ENCODE measurements at places on chromosomes 2 and 18.

DNA sequence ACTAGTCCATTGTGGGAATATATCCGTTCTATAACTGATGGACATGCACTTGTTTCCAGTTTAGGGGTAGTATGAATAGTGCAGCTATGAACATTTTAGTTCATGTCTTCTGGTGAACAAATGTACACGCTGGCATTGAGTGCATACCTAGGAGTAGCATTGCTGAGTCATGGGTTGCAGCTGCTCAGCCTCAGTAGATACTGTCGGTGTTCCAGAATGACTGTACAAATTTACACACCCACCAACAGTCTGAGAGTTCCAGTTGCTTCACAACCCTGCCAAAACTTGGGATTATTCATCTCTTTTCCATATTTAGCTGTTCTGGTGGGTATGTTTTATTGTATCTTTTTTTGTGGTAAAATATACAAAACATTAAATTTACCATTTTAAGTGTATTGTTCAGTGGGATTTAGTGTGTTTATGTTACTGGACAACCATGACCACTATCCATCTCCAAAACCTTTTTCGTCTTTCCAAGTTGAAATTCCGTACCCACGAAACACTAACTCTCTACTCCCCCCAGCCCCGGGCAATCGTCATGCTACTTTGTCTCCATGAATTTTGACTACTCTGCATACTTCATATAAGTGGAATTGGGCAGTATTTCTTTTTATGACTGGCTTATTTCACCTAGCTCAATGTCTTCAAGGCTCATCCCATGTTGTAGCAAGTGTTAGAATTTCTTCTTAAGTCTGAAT is 281.0 kb downstream of the PRKCE start:
- DNase-seq = no peak

DNA sequence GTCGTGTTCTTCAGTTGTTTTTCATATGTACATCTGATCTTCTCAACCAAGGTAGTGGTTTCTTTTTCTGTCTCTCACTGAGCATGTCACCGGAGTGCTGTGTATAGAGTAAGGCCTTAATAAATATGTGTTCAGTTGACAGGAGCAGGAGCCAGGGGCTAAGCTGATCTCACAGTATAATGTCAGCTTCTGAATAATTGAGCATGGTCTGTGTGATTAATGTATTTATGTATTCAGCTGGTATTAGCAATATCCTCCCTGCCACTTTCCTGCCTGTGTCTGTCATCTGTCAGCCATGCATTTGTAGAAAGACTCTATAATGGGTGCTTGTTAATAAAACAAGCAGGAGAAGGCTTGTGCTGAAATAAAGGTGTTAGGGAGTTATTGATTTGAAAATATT is 198.9 kb downstream of the ADCYAP1 start:
- DNase-seq = no peak

DNA sequence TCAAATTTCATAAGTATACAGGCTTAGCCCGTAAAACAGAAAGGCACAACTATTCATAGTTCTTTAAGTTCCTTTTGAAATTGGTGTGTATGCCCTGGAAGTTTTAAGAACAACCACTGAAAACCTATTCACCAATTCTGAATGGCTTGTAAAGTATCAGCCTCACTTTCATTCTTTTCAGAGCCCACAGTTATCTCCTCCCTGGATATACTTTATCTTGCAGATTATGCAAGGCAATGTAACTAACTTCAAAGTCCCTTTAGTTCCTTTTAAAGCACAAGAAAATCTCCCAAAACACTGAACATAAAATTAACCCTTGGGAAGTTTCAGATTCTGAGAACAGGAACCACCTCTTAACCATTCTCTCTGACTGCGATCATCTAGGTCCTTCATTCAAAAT is 1.1 kb downstream of the STRN start:
- DNase-seq = no peak

GRCh38 chr2:231984992-231985391 is 23.5 kb downstream of the DIS3L2 start:
- no peak for DNase-seq

DNA sequence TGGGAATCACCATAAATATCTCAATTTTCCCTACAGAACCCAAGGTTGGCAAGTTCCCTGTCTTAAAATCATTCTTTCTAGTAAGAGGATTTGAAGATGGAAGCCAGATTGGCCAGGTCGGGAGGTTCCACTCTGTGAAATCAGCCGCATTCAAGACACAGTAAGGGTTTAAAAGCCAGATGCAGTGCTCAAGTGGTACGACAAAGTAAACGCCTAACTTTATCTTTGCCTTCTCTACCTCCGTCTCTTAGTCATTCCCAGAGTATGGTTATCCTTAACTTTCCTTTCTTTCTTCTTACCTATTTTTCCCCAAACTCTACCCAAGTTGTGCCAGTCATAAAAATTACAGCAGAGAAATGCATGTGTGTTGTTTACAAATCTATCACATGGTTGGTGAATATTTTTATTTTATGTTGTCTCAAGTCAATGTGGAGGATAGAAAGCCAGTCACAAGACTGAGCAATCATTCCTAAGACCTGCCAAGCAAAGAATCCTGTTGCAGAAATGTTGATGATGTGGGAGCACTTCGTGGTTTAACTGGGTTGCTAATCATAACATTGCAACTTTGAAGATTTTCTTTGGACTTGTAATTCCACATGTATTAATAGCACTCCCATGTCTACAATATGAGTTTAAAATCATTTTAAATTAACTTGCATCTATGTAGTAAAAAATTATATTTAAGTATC is 62.6 kb downstream of the SLC40A1 start:
- DNase-seq = peak; percentile 9

- peak; percentile 45 for DNase-seq
Measured at GRCh38 chr2:234502285-234502918, 5.5 kb upstream of the ARL4C start.

- DNase-seq = no peak
Measured at GRCh38 chr2:101518578-101519492, 43.9 kb upstream of the RFX8 start.

- no peak for DNase-seq
Measured at GRCh38 chr2:209208211-209208610, 215.6 kb upstream of the MAP2 start.

DNA sequence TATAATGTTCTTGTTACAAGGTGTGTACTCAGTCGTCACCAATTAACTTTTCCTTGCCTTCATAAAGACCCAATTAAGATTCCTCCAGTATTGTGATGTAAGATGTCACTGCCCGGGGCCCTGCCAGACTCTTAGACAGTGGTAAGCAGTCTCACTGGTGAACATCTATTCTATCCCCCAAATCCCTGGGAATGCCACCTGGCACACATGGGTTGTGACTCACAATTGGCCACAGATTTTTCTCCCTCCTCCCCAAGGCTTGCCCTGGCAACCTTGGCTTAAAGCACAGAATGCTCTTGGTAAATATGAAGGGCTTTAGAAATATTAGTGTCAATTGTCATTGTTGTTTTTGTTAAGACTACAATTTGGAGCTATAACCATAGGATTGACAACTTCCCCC is 287.9 kb downstream of the ETAA1 start:
- DNase-seq = no peak

- no peak for DNase-seq
Measured at GRCh38 chr2:45626387-45627221, 15.5 kb upstream of the SRBD1 start.

DNA sequence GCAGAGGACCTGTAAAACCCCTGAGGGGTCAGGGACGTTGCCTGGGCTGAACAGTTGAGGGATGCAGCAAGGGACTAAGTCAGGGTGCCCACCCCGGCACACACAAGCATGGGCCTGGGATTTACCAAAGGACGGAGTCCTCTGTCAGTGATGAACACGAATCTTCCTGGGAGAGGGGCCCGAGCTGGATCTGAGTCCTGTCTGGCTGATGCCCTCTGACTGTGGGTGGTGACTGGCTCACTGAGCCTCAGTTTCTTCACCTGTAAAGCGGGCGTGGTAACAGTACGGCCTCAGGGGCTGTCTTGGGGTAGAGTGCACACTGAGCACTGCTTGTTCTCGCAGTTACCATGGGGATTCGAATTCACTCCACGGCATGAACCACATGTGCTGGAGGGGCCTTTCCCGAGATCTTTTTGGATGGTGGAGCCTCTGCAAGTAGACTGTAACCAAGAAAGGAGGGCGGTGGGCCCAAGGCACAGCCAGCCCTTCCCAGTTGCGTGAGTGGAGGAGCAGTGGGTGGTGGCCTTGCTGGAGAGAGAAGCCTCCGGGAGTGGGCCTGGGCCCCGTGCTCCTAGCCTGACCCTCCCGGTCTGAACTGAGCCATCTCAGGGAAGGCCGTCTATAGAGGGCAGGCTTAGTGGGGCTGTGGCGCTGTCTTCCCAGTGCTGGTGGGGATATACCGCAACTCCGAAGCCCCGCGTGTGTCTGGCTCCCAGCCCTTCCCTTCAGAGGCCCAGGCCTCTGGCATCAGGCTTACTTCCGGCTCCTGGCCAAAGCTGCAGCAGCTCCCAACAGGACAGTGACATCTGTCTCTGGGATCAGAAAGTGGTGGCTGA is 130.8 kb upstream of the HS6ST1 start:
- no peak for DNase-seq

DNA sequence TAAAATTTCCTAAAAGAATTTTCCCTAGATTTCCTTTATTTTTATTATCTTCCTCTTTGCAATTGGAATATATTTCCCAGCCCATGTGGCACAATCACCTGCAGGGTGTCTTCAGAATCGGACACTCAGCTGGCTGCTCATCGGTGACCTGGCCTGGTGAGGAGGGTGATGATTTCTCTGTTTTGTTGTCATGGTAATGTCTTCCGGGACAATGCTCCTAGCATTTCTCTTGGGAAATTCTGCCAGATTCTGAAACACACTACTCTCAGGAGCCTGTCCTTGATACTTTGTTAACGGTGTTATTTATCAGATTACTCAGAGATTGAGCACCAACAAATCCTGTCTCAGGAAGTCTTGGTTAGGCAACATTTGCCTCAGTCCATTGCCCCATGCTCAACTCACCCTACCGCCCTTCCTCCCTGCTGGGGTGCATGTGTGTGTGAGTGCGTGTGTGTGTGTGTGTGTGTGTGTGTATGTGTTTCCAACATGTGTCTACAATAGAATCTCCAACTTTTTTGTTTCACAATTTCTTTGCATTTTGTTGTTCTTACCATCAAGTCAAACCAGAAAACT is 70.3 kb downstream of the MYT1L start:
- DNase-seq = no peak

DNA sequence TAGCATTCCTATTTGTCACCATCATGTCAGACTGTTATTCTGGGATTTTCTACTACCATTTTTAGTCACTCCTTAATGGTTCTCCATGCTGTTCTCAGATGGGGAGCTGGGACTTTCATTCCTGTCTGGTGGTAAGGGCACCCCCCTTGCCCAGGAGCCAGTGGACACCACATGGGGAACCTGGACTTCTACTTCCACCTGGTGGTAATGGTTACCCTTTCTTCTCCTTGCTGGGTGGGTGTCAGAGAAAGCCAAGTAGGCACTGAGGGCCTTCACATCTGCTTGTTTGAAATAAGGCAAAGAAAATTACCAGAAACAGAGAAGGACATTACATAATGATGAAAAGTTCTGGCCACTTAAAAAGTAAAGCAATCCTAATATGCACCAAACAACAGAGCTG is 239.8 kb downstream of the FHOD3 start:
- no peak for DNase-seq

- DNase-seq = no peak
Measured at GRCh38 chr18:27198036-27198435, 12.9 kb upstream of the CHST9 start.

DNA sequence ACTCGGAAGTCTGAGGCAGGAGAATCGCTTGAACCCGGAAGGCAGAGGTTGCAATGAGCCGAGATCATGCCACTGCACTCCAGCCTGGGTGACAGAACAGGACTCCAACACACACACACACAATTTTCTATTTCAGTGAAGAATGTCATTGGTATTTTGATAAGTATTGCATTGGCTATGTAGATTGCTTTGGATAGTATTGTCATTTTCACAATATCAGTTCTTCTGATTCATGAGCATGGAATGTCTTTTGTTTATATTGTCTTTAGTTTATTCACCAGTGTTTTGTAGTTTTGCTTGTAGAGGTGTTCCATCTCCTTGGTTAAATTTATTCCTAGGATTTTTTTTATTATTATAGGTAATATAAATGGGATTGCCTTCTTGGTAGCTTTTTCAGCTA is 693.4 kb upstream of the SYT4 start:
- no peak for DNase-seq

DNA sequence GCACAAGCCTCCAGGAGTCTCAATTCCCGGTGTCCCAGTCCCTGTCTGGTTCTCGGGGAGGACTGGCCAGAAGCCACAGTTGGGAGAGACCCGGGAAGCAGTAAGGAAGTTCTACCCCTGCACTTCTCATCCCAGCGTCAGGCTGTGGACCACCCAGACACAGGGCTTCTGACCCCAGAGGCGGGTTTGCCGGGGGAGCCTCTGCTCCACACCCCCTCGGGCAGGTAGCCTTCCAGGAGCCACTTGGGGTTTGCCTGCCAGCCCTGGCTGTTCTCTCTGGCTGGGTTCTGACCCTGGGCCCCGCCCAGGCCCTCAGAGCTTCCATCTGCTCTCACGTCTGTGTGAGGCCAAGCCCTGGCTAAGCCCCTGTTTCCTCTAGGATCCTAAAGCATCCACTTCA is 94.4 kb upstream of the GPC1 start:
- DNase-seq = no peak

GRCh38 chr2:227397562-227397961 is 9.8 kb upstream of the SCYGR1 start:
- DNase-seq = no peak

DNA sequence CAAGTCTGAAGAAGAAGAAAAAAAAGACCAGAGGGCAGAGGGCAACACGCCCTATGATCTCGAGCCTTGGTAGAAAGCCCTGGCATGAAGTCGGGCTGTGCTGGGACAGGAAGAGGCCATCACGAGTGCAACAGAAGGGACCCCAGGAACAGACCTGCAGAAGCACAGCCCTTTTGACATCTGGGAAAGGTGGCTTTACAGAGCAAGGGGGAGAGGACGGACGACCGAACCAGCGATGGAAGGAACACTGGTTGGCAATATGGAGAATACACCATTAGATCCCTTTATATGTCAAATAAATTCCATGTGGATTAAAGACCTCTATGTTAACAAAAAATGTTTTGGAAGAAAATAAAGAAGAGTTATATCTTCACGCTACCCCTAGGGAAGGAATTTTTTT is 10.7 kb downstream of the KIF1A start:
- no peak for DNase-seq

- peak; percentile 10 for DNase-seq
Measured at GRCh38 chr2:119704670-119705120, 25.7 kb downstream of the TMEM177 start.
